ENCODE measurements at places on chromosomes 6 and 20. TPM values are rescaled to one million over a fixed set of nuclear protein-coding genes. Genes with fewer than 3 reads are reported as not detected.

Gene DOK5
- not detected for total RNA-seq

Gene BEND6
- total RNA-seq, result 1.3 TPM

Gene HFE
- total RNA-seq, result 2.6 TPM

Gene KIF6
- 0.43 TPM for total RNA-seq

Gene TSBP1
- total RNA-seq, result not detected

Gene PHACTR1
- 8.4 TPM for total RNA-seq

Gene FAM217A
- total RNA-seq, result not detected

Gene TNNC2
- total RNA-seq, result not detected

Data from ascending aorta (tissue), 2 donors.